Skin of body (tissue), 3 donors: ENCODE measurements at places on chromosomes 13 and 19. TPM values are rescaled to one million over a fixed set of nuclear protein-coding genes. Genes with fewer than 3 reads are reported as not detected.

Gene CBY2
- total RNA-seq, result not detected

Gene HSPB6
- total RNA-seq, result 18.4 TPM

DNA sequence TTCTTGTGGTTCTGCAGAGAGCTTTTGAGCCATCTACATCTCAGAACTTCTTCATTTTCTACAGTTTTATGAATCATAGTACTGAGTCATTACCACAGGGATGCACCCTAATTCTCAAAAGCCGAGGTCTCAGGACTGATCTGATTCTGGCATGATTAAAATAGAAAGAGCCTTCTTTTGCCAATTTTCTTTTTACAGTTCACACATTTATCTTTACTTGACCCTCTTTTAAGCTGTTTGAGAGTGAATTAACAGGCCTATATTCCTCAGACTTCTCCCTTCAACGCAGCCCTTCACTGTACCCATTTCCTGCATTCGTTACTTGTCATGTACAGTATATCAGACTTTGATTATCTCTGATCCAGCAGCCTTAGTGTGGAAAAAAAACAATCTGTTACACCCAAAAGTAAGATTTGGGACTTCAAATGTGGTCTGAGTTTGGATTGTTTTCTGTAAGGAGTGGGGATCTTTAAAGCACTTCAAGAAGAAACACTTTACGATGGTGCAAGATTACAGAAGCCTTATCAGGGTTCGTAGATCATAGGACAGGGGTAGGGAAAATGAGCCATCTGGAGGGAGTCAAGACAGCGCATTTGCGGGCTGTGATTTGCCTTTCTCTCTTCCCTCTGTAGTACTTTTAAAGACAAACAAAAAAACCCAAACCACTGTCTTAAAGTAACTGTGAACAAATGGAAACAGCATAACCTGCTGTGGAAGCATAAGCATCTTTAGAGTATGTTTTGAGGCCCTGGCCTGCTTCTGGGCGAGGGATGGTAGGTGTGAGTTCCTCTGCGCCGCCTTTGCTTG is 15.3 kb upstream of the GPR183 start:
- DNase-seq, result no peak

Gene SLITRK6
- 16.8 TPM for total RNA-seq

DNA sequence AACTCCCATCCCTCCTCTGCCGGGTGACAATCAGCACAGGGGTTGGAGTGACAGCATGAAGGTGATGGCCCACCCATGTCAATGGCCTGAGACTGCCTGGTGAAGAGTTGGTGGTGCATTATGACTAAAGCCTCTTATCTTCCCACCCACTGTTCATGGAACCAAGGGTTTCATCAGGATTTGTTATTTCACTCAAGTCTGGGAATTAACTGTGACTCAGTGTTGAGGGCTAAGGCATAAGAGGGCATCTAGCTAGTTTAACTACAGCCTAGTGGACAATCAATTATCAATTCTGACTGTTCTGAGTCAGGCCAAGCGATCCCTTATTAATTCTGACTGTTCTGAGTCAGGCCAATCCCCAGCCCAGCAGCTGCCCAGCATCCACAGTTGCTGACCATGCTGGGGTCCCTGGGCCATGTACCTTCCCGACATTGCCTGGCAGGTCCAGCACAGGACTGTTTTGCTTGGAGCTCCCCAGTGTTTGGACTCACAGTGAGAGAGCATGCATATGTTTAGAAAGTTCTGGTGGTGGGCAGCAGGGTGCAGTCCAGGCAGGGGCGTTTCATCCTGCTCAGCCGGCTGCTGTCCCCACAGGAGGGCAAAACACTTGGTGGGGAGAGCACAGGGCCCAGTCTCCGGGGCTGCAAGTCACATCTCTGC is 65.5 kb downstream of the RASL11A start:
- no peak for DNase-seq

Gene MUC16
- total RNA-seq, result 0.49 TPM

DNA sequence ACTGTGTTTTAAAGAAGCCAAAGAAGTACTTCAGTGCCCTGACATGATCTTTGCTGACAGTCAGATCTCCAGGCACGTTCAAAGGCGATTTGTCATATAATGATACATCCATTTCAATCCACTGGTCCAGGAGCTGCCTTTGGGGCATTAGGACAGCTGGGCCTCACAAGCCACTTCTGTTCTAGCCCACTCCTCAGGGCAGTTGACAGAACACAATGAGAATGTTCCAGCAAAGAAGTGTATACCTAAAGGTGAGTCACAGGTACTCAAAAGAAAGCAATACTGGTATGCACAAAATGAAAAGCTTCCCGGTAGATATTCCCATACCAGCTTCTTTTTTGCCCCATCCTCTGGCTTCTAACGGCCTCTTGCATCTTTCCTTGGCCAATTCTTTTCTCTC is 12.5 kb upstream of the MAP3K10 start:
- no peak for DNase-seq

Gene KBTBD6
- total RNA-seq, result 12.5 TPM
